ENCODE measurements at places on chromosomes 13 and 19. TPM values are rescaled to one million over a fixed set of nuclear protein-coding genes. Genes with fewer than 3 reads are reported as not detected.

Gene A1BG
- total RNA-seq = 2.3 TPM

Gene ARHGAP45
- total RNA-seq = 10.4 TPM

Gene ZNF793
- total RNA-seq = 3.8 TPM

Gene LGALS4
- not detected for total RNA-seq

Gene LMTK3
- total RNA-seq = not detected

Gene LRRC4B
- total RNA-seq = not detected

Gene TIMM44
- 61.5 TPM for total RNA-seq

Gene APC2
- 0.23 TPM for total RNA-seq

Gene CLEC17A
- total RNA-seq = not detected

Gene ZSCAN4
- not detected for total RNA-seq

Gene LHB
- total RNA-seq = not detected

Gene SPACA4
- total RNA-seq = not detected

Gene C1QTNF9B
- total RNA-seq = not detected

Data from endothelial cell of umbilical vein (primary cell).